ENCODE measurements at places on chromosomes 1 and 21. TPM values are rescaled to one million over a fixed set of nuclear protein-coding genes. Genes with fewer than 3 reads are reported as not detected.

DENND1B gene
- 37.2 TPM for total RNA-seq

PBXIP1 gene
- 33.4 TPM for total RNA-seq

CFH gene
- total RNA-seq: 25.4 TPM

COL11A1 gene
- 0.34 TPM for total RNA-seq

BCAN gene
- not detected for total RNA-seq

GABRD gene
- total RNA-seq: not detected

TAGLN2 gene
- total RNA-seq: 268 TPM

All from left colon (tissue), 2 donors.